Activated T-helper 2 cell treated with anti-CD3 and anti-CD28 coated beads, Interferon-gamma antibody, Interleukin-2, Interleukin-4, amounts not matched to agents 10 μg/mL and 5 μg/mL and 100 μg/mL, durations not matched to agents 14 hours and 24 hours and 36 hours (primary cell): ENCODE measurements at places on chromosomes 2 and 18.

DNA sequence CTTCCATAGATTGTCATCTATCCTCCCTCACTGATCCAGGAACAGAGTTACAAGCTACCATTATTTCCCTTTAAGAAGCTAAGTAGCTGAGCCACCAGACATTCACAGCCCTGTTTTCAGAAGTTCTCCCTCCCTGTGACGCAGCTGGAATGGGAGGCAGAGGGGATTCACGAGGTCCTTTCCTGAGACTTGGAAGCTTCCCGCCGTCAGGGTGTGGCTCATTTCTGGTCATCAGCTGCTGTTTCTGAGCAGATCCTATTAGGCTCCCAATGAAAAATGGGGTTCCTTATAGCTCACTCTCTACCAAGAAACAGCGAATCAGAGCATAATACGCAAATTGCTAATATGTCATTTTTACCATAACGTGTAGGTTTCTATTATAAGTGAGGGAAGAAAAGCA, 559.3 kb upstream of the ID2 start:
- H3K27ac ChIP-seq, result no peak overlapping the region
- no peak for DNase-seq
- H3K4me1 ChIP-seq, result peaks cover 25% of the 10 kb centered on the region
- no peaks in the 10 kb centered on the region for H3K27me3 ChIP-seq

DNA sequence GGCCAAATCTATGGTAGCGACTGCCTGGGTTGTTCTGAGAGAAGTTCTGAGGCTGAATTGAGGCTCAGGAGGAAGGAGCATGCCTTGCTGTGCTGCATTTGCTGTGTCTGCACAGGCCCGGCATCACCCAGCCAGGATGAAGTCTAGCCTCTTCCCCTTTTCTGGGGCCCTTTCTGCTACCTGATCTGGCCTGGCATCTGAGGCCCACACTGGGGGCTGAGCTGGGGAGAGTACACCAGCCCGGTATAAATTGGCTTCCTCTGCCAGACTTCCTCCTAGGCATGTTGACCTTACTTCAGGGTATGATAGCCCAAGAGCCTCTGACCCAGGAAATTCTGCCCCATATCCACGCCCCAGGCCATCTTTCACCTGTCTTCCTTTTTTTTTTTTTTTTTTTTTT, 30.0 kb downstream of the MRPL35 start:
- no peak overlapping the region for H3K4me3 ChIP-seq
- H3K27ac ChIP-seq, result no peak overlapping the region
- no peak for DNase-seq
- peaks cover 5% of the 10 kb centered on the region for H3K27me3 ChIP-seq
- H3K4me1 ChIP-seq, result peaks cover 9% of the 10 kb centered on the region

- no peak for DNase-seq
- no peaks in the 10 kb centered on the region for H3K27me3 ChIP-seq
- no peak overlapping the region for H3K4me3 ChIP-seq
- peaks cover 7% of the 10 kb centered on the region for H3K36me3 ChIP-seq
- no peaks in the 10 kb centered on the region for H3K4me1 ChIP-seq
These were observed 67.7 kb downstream of the SLC8A1 start for GRCh38 chr2:40384233-40384632.

- H3K4me3 ChIP-seq, result peak overlapping the region; percentile 38
- peaks cover 3% of the 10 kb centered on the region for H3K27me3 ChIP-seq
- DNase-seq, result peak; percentile 31
- no peaks in the 10 kb centered on the region for H3K36me3 ChIP-seq
These were observed 84.7 kb downstream of the EHD3 start for GRCh38 chr2:31318361-31319336.

- H3K4me3 ChIP-seq, result no peak overlapping the region
- H3K27ac ChIP-seq, result no peak overlapping the region
- no peaks in the 10 kb centered on the region for H3K36me3 ChIP-seq
- DNase-seq, result no peak
These were observed 42.9 kb upstream of the CCBE1 start for GRCh38 chr18:59740141-59740540.

- no peak overlapping the region for H3K27ac ChIP-seq
- H3K36me3 ChIP-seq, result no peaks in the 10 kb centered on the region
- no peak overlapping the region for H3K4me3 ChIP-seq
- H3K27me3 ChIP-seq, result no peaks in the 10 kb centered on the region
- DNase-seq, result no peak
These were observed 267.4 kb downstream of the DYSF start for GRCh38 chr2:71720596-71721361.

GRCh38 chr2:174711206-174711605, 53.1 kb downstream of the CHRNA1 start:
- no peaks in the 10 kb centered on the region for H3K36me3 ChIP-seq
- H3K4me3 ChIP-seq, result no peak overlapping the region
- peaks cover 14% of the 10 kb centered on the region for H3K27me3 ChIP-seq
- no peak for DNase-seq
- H3K27ac ChIP-seq, result no peak overlapping the region

DNA sequence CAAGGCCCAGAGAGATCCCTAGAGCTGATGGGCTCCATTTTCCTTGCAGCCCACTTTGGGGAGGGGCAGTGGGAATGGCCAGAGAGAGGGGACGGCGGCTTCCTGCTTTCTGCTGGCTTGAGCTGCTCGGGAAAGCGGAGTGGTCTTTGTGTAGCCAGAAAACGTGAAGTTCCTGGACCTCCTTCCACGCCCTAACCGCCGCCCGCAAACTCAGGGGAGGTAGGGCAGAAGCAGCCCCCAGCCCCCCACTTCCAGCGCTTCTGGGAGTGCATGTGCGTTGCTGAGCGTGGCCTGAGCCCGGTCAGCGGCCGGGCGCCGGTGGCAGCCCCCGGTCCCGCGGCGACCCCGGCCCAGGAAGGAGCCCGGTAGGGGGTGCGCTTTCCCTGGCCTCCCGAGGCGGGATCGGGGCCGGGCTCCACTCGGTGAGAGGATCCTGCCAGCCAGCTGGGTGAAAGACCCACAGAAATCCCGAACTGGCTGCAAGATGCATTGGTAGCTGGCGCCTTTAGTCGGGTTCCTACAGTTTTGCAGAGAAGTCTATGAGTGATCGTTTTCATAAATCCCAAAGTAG, 25.3 kb upstream of the BOD1L2 start:
- DNase-seq, result no peak
- no peak overlapping the region for H3K27ac ChIP-seq

DNA sequence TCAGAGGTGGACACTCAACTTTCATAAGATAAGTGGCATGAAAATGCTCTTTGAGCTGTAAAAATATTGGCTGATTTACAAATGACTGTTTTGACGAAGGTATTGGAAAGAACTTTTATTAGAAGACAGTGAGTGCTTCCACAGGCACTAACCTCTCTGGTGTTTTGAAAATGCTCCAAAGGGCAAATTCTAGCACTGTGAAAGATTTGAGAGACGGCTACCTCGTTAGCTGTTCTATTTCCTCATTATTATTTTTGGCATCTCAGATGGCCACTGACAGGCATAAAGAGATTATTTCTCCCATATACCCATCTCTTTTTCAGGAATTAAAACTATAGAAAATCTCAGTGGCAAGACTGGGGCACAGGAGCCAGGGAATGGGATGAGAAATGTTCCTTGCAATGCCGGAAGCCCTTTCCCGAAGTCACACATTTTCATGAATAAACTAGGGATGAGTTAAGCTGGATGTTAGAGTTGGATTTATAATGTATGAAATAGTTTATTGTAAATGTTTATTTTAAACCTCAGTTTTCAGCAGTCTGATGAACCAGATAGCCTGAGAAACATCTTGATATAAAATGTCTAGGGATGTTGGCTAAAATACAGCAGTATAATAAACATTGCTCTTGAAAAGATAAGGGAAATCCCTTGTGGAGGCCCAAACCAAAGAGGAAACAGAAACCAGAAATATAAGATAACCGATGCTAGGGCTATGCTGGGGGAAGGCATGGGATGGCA, 175.7 kb downstream of the ASB1 start:
- H3K4me1 ChIP-seq, result no peaks in the 10 kb centered on the region
- H3K27ac ChIP-seq, result no peak overlapping the region
- H3K27me3 ChIP-seq, result peaks cover 11% of the 10 kb centered on the region
- no peak for DNase-seq

GRCh38 chr2:18883616-18884456, 294.5 kb upstream of the NT5C1B start:
- H3K36me3 ChIP-seq, result no peaks in the 10 kb centered on the region
- H3K4me1 ChIP-seq, result no peaks in the 10 kb centered on the region
- no peak overlapping the region for H3K4me3 ChIP-seq
- no peaks in the 10 kb centered on the region for H3K27me3 ChIP-seq
- no peak overlapping the region for H3K27ac ChIP-seq

GRCh38 chr2:96498021-96498431, 7.1 kb downstream of the NEURL3 start:
- H3K27me3 ChIP-seq, result no peaks in the 10 kb centered on the region
- DNase-seq, result peak; percentile 8
- H3K27ac ChIP-seq, result no peak overlapping the region
- H3K36me3 ChIP-seq, result peaks cover 11% of the 10 kb centered on the region

DNA sequence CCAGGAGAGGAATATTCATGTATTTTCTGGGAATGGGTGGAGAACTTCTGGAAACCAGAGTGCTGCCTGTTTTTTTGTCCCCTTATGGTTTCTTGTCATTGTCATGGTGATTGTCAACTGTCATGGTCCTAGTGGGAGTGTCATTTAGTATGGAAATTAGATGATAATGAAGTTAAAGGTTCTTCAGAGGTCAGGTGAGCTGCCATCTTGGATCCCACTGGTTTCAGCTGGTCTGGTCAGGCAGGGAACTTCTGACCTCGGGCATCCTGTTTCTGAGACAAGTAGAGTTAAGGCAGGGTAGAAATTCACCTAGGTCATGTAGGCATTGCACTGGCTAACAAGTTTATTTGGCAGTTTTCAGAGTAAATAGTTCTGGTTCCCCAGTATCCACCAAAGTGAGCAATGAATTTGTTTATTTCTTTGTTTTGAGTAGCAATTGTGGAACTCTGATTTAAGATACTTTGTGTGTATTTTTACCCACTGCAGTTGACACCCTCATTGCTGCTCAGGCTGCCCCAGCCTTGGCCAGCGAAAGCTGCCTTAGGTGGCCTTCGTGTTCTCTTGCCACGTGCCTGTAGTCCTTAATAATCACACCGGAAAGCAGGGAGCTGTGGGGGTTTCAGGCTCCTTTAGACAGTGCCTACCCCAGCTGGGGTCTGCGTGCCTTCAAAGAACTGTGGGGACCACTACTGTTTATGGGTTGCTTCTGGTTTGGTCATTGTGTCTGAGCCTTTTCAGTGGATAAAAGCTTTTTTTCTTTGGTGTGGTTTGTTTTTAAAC, 48.7 kb downstream of the NCK2 start:
- H3K4me3 ChIP-seq, result no peak overlapping the region
- H3K4me1 ChIP-seq, result peaks cover 88% of the 10 kb centered on the region
- H3K27ac ChIP-seq, result peak overlapping the region; percentile 76
- DNase-seq, result no peak

DNA sequence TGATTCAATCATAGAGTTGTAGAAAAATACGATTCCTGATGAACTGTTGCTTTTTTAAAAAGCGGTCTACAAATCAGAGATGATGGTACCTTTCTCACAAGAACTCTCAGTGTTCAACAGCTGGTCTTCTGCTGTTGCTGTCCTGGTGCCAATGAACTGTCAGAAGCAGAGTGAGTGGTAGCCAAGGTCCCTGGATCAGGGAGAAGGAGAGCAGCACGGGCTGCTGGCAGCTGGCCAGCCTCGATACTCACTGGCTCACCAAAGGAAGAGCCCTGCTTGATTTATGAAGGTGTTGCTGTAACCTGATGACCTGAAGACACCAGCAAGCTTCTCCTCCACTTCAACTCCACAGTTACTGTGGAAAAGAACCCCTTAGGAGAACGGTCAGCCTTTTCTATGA, 300.8 kb upstream of the SOX11 start:
- H3K27ac ChIP-seq, result no peak overlapping the region
- DNase-seq, result no peak
- H3K4me3 ChIP-seq, result no peak overlapping the region
- no peaks in the 10 kb centered on the region for H3K4me1 ChIP-seq

DNA sequence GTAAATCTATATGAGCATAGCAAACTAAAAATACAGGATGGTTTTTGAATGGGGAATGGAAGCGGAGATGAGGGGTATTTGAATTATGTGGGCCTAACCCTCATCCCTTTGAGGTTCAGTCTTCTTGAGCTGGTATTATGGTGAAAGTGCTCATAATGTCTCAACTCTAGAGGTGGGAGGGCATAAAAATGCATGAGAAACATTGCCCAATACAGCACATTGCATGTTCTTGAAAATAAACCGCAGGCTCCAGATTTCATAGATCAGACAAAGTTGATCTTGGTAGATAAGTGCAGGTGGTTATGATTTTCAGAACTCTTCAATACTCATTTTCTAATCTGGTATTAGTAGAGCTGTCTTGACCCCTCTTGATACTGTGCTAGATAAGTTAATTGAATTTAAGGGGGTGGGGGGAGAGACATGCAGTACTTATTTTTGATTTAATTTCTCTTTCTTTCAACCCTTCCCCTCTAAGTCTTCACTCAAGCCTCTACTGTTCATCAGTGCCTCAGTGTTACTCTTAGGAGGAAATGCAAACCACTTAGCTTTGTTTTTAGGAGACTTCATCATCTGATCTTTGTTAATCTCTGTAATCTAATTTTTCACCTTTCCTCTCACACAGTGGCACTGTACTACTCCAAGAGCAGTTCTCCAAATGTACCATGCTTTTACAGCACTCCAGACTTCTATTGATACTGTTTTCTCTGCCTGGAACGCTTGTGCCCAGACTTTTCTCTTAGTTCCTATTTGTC, 22.2 kb downstream of the XRCC5 start:
- H3K4me3 ChIP-seq, result no peak overlapping the region
- no peaks in the 10 kb centered on the region for H3K27me3 ChIP-seq
- H3K27ac ChIP-seq, result peak overlapping the region; percentile 64
- H3K36me3 ChIP-seq, result peaks cover 86% of the 10 kb centered on the region
- no peak for DNase-seq

GRCh38 chr2:45765728-45766254, 114.3 kb downstream of the PRKCE start:
- no peak overlapping the region for H3K4me3 ChIP-seq
- H3K27ac ChIP-seq, result no peak overlapping the region
- H3K4me1 ChIP-seq, result no peaks in the 10 kb centered on the region
- H3K27me3 ChIP-seq, result peaks cover 6% of the 10 kb centered on the region
- no peak for DNase-seq

DNA sequence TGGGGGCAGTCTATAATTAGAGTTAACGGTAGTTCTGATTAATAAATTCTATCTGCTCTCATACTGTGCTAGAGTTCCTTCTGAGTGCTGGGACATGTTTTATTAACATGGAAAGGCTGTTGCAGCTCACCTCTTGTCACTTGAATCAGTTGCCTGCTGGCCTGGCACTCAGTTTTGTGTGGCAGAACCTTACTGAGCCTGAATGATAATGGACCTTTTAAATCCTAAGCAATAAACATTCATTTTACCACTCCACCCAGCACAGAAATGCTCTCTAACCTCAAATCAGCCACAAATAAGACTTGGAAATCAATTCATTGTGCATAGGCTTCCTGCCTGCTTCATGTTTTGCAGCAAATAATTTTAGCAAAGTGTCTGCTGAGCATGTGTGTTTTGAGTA, 115.0 kb upstream of the RBMS1 start:
- H3K36me3 ChIP-seq, result no peaks in the 10 kb centered on the region
- peaks cover 12% of the 10 kb centered on the region for H3K27me3 ChIP-seq
- peaks cover 4% of the 10 kb centered on the region for H3K4me1 ChIP-seq
- H3K4me3 ChIP-seq, result no peak overlapping the region
- H3K27ac ChIP-seq, result no peak overlapping the region

GRCh38 chr2:223613017-223613950, 11.1 kb upstream of the SCG2 start:
- no peak overlapping the region for H3K27ac ChIP-seq
- H3K27me3 ChIP-seq, result peaks cover 35% of the 10 kb centered on the region
- no peaks in the 10 kb centered on the region for H3K36me3 ChIP-seq
- no peak for DNase-seq
- no peak overlapping the region for H3K4me3 ChIP-seq

GRCh38 chr2:88885679-88886416, 194.4 kb downstream of the RPIA start:
- H3K36me3 ChIP-seq, result no peaks in the 10 kb centered on the region
- no peak overlapping the region for H3K4me3 ChIP-seq
- H3K27ac ChIP-seq, result no peak overlapping the region
- no peak for DNase-seq
